ENCODE measurements at places on chromosomes 16 and 17.
A peak's percentile ranks its signal among the peaks of the same experiment; 100 is the strongest.

DNA sequence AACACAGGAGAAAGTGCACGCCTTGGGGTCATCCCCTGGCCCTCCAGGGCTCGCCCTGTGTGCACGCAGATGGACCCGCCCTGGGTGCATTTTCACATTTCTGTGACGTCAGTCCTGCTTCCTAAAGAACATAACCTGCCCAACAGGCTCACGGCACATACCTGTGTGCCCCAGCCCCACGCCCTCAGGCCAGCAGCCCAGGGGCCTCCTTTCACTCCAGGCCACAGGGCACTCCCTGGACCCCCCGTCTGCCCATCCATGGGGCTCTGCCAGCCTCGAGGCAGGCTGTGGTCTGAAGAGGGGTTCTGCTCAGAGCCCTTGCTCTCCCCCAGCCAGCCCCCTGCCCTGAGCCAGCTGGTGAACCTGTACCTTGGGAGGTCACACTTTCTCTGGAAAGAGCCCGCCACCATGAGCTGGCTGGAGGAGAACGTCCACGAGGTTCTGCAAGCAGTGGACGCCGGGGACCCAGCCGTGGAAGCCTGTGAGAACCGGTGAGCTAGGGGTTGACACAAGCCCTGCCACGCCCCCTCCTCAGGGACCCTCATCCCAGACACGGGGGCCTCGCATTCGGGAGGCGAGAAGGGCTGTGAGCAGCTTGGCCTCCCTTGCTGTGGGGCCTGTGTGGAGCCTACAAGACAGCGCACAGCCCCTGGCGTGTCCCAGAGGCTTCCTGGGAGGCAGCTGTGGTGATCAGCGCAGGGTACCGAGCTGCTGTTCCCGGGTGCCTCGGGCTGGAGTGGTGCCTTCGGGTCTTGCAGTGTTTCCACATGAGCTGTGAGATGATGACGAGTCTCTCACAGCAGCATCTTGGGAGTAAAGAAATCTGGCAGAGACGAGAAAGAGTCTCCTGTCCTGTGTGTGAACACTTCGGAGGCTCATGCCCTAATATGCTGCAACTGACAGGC is 13.8 kb upstream of the MC1R start:
- DNase-seq, result no peak

DNA sequence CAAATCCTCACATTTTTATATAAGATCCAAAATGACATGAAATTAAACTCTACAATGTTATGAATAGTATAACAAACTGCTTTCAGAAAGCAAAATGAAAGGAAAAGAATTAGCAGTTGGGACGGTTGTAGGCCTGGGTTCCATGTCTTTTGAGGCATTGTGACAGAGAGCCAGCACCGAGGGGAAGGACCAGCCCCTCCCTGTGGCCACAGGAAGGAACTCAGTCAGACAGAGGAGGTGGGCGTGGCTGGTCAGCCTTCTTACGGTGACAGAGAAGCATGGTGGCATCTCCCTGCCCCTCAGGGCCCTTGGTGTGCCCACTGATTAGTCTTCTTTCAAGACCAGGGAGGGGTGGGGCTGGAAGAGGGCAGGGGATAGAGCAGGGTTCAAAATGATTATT is 5.7 kb downstream of the ZNF319 start:
- no peak for DNase-seq

- no peak for DNase-seq
Observed at GRCh38 chr17:78717431-78717980, 64.6 kb downstream of the CYTH1 start.

GRCh38 chr17:73203788-73204479 is 11.1 kb downstream of the COG1 start:
- no peak for DNase-seq

DNA sequence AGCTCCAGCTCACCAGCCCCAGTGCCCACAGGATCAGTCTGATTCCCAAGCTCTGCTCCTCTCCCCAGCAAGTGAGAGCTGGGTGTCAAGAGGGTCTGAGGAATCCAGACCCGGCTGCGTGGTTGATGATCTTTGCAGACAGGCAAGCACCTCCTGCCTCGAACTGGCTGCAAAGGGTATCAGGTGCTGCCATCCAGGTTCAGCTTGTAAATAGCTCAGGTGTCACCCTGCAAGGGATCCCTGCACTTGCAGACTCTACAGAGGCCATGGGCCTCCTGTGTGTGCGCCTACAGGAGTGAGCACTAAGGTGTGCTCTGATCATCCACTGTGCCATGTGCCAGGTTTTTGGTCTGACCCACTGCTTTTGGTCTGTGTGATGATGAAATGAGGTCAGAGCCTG is 16.2 kb downstream of the DEXI start:
- DNase-seq, result no peak

DNA sequence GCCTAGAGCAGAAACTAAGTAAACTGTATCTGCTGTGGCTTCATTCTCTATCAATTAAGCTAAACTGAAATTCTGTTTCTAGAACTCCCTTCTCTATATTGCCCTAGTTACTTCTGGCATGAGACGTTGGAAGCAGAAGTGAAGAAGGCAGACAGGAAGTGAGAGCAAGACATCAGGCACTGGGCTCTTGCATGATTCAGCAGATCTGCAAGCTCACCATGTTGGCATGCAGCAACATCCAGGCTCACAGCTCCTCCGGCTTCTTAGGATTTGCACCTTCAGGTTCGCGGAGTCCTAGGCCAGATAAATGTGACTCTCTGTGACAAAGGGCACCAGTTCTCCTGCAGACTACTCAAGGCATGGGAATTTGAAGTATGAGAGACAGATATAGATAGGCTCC is 148.3 kb downstream of the CDH8 start:
- DNase-seq, result no peak

- DNase-seq, result no peak
Observed at GRCh38 chr17:48584223-48584741, 5.8 kb downstream of the HOXB3 start.

- no peak for DNase-seq
Observed at GRCh38 chr16:23905027-23905426, 69.2 kb downstream of the PRKCB start.

- DNase-seq, result no peak
Observed at GRCh38 chr17:18015593-18015992, 23.4 kb downstream of the ATPAF2 start.

DNA sequence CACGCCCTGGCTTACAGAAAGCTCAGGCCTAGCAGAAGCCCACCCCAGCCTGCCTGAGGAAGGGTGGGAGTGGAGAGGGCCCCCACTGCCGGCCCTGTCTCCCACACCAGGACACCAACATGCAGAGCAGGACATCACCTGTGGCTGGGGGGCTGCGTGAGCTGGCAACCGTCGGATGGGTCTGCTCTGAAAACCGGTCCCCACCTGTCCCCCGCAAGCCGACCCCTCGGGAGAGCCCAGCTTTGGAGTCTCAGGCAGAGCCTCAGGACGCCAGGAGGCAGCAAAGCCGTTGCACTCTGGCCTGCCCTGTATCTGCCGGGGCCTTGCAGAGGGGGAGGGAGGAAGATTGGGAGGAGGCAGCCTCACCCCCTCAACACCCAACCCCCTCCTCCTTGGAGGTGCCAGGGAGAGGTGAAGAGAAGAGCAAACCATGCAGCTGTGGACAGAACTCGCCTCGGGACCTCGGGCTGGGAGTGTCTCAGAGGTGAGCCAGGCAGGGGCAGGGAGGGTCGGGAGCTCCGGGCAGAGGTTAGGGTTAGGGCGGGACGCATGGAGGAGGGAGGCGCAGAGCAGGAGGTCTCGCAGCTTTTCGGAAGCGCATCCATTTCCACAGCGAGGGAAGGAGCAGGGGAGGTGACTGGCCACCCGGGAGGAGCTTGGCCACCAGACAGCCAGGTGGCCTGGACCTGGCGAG is 30.4 kb upstream of the ZC3H18 start:
- DNase-seq, result no peak

DNA sequence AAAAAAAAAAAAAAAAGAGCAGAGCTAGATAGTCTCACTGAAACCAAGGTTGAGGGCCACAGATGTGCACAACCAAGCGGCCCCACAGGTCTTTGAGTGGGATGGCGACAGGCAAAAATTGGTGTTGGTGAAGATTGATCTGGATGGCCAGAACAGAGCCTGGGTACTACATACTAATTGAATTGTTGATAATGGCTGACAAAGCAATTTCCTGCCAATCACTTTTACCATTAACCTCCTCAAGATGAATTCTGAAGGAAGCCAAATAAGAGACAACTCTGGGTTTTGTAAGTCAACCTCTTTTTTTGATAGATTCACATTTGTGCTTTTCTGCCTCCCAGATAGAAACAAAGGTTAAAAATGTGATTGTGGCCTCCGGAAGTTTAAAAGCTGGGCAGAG is 19.4 kb upstream of the HS3ST3B1 start:
- DNase-seq, result no peak

DNA sequence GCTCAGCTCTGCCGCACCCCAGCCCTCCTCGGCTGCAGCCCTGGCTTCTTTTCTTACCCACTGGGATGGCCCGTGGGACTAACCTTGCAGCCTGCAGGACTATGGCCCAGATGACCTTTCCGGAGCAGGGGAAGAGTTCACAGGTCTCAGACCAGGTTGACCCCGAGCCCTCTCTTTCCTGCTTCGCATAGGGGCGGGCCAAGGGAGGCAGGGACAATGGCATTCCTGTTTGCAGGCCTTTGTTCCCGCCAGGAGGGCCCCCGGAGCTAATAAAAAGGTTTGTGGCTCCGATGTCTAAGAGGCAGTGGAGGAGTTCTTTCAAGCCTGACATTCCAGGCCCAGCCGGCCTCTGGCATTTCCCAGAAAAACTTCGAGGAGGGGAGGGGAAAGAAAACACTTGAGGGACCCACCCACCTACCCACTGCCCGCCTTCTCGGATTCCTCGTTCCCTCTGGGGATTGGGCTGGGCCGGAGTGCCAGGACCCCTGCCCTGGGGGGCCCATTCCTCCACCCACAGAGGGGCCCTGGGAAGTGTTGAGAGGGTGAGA is 5.8 kb upstream of the SOCS3 start:
- DNase-seq, result no peak

GRCh38 chr17:42819939-42820535 is 4.0 kb downstream of the BECN1 start:
- peak; percentile 51 for DNase-seq

DNA sequence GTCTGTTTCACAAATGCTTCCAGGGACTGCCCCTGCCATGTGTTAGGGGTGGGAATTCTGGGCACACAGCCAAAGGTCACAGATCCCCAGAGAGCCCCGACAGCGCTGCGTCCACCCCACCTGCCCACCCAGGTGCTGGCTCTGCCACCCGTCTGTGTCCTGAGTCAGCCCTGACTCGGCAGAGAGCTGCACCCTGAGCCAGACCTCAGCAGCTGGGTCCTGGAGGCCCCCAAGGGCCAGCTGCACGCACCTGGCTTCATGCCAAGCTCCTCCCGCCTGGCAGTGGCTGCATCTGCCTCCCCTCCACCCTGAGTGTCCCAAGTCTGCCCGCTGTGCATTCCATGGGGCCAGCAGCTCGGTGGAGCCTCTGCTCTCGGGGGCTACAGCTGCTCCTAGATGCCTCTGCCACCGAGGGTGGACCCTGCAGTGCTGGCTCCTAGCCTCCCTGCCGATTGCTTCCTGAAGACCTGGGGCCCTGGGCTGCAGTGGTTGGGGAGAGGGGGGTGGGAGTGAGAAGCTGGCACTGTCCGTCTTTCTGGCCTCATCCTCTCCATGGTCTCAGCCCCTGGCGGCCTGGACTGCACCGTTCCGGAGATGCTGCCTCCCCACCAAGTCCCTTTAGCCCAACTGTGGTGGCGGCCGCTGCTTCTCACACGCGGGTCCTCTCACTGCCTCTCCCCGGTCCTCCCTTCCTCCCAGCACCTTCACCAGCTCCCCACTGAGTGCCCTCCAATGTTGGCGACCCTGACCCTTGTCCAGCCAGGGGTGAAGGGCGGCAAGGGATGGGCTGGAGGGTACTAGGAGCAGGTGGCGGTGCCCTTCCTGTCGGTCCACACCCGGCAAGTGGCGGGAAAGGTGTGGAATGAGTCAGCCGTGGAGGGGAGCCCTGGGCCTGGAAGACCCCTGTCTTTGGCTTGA is 3.0 kb downstream of the SECTM1 start:
- DNase-seq, result no peak

DNA sequence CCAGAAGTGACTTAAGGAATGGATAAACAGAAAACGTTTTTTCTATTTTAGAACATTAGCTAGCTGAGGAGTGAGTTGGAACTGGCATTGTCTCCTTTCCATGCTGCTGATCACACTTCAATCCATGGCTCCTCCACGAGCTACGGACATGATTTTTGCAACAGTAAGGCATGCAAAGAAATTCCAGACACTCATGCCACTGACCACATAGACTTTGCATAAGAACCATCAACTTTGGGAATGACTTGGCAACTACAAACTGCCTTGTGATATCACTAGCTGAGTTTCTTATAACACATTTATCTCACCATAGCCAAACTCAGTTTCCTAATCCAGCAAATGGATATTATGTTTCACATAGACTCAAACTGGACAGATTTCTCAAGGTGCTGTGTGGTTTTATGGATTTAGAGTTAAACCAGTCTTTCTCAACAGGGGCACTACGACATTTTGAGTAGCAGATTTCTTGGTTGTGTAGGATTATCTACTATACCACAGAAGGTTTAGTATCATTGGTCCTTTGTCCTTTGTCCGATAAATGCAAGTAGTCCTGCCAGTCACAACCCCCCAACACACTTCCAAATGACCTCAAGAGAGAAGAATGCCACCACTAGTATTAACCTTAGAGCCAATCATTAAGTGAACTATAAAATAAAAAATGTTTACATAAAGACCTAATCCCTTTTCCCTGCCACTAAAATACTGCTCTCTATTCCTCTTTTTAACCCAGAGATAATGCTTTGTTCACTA is 48.3 kb upstream of the C17orf78 start:
- DNase-seq, result no peak

DNA sequence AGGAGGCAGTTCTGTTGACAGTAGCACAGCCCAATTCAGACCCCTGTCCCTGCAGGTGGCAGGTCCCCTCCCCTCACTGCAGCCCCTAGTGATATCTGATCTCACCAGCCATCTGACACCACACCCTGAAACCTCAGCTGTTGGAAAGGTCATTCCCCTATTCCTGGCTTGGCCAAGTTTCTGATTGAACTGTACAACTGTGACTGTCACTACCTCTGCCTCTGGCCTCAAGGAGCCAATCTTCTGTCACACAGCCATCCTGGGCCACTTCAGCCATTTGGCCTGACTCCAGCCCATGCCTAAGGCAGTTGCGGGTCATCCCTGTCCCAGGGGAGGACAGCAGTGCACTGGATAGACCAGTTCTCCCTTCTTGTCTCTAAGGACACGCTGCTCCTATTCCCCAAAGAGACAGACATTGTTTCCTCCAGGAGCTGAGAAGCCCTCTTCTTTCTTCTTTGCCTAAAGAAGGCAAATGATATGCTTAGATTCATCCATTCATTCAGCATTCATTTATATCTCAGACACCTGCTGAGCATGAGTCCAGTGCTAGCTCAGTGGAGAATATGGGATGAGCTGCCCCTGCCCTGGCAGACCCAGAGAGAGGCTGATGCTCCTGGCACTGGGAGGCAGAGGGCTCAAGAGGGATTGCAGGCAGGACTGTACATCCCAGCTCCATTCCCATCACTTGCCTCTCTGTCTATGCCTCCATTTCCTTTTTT is 4.6 kb upstream of the ALDOA start:
- DNase-seq, result no peak

GRCh38 chr17:50147841-50148225 is 2.6 kb downstream of the PPP1R9B start:
- no peak for DNase-seq
